ENCODE measurements at places on chromosomes 2 and 18.

- no peak for DNase-seq
Measured at GRCh38 chr2:188765522-188766470, 208.4 kb upstream of the COL3A1 start.

DNA sequence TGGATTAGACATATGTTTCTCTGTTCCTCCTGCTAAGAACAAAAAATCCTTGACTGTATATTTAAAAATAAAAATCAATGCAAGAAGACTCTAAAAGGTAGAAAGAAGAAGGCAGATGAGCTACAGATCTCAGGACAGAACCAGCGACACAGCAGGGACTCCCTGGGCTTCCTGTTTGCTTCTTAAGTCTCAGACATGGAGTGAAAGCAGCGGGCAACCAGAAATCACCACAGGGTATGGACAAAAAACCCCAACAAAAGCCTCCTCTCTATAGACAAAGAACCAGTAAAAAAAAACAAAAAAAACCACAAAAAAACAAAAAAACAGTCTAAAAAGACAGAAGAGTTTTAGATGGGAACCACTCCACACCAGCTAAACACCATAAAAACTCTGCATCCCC, 971.0 kb upstream of the GYPC start:
- no peak for DNase-seq

- DNase-seq, result no peak
Measured at GRCh38 chr2:3487432-3487831, 31.9 kb downstream of the ADI1 start.

- DNase-seq, result no peak
Measured at GRCh38 chr2:218405746-218406208, 6.1 kb downstream of the CTDSP1 start.

DNA sequence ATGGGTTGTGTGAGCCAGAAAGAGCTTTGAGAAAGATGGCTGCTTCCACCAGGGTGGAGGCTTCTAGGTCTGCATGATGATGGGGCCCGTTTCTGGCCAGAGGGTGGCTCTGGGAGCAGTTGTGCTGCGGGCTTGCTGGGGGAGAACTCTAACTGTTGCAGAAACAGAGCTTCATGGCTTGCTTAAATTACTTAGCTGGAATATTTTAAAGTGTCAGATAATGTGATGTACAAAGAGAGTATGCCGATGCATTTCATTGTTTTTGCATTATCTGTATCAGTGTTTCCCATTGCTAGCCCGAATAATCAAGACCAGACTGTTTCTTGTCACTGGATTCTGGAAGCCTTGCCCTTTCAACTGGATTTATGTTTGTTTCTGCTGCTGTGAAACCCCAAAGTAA, 6.3 kb upstream of the DRC1 start:
- DNase-seq, result no peak

DNA sequence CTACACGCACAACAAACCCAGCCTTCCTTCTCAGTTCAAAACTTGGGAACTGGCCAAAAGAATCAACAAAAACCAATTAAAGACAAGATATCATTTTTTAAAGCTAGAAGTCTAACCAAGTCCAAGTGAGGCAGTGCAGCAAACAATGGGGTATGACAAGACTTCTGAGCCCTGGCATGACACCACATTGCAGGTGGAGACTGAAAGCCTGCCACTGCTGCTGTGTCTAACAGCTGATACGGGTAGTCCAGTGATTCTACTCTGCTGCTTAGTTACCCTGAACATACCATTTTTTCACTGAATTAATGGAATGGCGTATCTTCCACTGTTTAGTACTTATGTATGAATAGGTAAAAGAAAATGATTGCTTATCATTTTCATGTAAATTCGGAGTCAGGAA, 47.4 kb upstream of the KIDINS220 start:
- DNase-seq, result no peak

DNA sequence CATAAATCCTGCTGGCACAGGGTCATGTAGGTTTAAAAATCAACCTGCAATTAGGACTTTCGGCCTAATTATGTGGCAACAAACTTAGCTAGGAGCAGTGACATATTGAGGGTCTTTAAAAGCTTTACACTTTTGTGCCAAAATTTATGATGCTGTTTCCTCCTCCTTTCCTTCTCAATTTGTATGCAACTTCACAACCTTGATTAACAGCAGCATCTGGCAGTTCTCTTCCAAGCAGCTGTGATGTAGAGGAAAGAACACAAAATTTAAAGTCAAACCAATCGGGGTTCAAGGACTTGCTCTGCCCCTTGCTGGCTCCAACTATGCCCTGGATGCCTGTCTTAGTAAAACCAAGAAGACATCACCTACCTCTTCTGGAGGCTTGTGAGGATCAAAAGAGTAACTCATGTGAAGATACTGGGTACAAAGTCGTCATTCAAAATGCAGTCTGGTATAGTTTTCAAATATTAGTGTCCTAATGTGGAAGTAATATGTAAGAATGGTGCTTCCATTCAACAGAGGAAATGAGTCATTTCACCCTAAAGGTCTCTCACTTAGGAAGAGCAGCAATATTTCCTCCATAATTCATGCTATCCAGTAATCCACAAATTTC, 94.7 kb downstream of the ANKRD44 start:
- DNase-seq, result no peak

DNA sequence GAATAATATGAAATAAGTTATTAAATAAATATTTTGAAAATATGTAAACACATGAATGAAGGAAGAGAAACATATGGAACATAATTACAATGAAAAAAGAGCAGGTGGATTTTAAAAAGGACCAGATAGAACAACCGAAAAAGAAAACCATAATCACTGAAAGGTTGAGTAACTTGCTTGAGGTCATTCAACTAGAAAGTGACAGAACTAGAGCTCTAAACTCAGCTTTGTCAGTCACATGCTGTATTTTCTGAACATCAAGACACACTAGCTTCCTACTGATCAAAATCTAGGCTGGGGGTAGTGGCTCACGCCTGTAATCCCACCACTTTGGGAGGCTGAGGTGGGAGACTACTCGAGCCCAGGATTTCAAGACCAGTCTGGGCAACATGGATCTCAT, 30.0 kb upstream of the ITGAV start:
- DNase-seq, result no peak

DNA sequence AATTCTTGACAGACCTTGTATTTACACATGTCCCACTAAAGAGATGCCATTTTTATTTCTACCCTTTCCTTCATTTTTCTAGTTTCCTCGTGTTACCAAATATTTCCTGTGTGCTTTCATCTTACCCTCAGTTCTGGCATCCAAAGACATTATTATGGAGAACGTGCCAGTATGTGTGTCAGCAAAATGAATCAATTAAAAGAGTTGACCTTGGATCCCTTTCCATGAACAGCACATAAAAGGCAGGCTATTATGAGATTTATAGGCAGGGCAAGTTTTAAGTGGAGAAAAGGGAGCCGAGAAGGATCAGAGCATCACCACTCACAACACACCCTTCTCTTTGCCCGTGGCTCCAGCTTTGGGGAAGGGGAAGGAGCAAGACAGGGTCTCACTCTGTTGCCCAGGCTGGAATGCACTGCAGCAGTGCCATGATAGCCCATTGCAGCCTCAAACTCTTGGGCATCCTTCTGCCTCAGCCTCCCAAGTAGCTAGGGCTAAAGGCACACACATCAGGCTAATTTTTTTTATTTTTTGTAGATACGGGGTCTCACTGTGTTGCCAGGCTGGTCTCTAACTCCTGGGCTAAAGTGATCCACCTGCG, 149.9 kb downstream of the GFPT1 start:
- DNase-seq, result no peak

GRCh38 chr2:3827673-3828575, 124.5 kb downstream of the DCDC2C start:
- DNase-seq, result peak; percentile 9

- DNase-seq, result no peak
Measured at GRCh38 chr18:24041691-24042090, 27.1 kb downstream of the TTC39C start.

- no peak for DNase-seq
Measured at GRCh38 chr2:11831415-11831814, 85.0 kb downstream of the LPIN1 start.

GRCh38 chr2:79723830-79724229, 211.0 kb downstream of the CTNNA2 start:
- DNase-seq, result peak; percentile 42

DNA sequence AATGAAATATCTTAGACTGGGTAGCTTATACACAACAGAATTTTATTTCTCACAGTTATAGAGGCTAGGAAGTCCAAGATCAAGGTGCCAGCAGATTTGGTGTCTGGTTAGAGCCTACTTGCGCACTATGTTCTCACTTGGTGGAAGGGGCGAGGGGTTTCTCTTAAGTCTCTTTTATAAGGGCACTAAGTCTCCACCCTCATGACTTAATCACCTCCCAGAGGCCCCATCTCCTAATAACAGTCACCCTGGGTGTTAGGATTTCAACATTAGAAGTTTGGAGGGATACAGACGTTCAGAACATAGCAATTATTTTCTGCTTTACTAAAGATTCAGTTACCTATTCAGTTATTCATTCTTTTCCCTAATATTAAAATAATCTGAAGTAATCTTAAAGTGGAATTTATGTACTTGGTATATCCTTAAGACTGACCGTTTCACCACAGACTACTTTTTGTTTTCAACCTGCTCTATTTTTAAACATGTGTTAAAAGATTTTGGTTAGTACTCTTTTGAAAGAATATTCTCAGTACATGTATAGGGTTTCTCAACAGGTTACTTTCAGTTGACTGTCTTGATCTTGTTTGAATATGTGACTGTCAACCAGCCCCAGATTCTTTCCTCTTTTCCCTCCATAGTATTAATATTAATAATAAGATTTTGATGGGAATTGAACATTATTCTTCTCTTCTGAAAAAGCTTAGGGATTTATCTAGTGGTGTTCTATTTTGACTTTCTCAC, 130.0 kb downstream of the TAF4B start:
- no peak for DNase-seq

DNA sequence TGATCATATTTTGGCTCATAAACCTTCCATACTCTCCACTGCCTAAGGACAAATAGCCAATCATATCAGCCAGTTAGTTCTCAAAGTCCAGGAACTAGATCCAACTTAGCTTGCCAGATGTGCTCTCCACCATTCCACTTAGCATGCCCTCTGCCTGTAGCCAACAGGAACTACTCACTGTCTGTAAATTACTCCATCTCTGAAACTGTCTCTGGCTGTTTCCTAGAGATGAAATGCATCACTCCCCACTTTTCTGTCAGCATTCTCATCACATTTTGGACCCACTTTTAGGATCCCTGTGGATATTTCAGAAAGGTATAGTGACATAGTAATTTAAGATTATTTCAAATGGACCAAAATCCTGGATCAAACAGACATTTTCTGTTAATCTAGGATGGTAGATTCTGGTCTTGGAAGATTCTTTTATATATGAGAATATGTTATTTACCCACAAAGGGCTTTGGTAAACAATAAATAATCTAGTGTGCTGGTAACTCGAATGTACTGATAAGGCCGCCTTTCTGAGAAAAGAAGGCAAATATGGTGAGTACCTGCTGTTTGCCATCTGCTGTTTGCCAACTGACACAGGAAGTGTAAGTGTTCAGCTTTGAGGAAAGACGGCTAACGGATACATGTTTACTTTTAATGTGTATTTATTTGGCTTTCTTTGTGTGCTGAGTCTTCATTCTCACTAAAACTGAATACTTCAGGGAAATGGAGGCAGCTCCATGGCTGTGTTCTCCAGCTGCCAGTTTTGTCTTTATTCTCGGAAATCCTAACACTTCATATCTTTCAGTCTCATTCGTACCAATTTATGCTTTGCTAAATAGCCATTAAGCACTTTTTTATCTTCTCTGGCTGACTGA, 79.5 kb downstream of the EVA1A start:
- no peak for DNase-seq

DNA sequence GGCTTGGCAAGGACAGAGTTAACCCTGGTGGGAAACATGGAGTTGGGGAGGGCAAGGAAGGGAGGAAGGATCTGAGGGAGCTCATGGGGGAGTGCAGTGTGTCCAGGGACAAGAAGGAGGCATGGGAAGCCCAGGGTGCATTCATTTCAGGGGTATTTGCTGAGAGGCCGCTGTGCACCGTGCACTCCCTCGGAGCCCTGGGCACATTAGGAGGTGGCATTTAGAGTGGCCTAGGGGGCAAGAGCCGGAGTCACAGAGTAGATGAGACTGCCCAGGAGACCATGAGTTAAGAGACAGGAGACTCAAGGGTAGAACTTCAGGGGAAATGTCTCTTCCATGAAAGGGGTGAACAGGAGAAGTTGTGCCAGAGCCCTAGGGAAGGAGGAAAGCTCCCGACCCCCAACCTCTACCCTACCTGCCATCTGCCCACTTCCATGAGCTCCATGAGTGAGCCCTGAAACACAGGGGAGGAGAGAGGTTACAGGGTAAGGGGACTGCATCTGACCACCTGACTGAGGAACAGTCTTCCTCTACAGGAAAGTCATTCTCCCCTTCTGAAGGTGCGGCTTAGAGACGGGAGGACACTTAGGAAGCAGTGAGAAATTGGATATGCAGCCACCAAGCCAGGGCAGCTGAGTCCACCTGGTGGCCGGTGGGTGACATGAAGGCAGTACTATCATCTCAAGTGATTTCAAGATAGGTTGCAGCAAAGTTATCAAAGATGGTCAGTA, 58.5 kb upstream of the COPS8 start:
- DNase-seq, result peak; percentile 69

GRCh38 chr2:118633371-118634018, 214.0 kb downstream of the EN1 start:
- DNase-seq, result no peak

DNA sequence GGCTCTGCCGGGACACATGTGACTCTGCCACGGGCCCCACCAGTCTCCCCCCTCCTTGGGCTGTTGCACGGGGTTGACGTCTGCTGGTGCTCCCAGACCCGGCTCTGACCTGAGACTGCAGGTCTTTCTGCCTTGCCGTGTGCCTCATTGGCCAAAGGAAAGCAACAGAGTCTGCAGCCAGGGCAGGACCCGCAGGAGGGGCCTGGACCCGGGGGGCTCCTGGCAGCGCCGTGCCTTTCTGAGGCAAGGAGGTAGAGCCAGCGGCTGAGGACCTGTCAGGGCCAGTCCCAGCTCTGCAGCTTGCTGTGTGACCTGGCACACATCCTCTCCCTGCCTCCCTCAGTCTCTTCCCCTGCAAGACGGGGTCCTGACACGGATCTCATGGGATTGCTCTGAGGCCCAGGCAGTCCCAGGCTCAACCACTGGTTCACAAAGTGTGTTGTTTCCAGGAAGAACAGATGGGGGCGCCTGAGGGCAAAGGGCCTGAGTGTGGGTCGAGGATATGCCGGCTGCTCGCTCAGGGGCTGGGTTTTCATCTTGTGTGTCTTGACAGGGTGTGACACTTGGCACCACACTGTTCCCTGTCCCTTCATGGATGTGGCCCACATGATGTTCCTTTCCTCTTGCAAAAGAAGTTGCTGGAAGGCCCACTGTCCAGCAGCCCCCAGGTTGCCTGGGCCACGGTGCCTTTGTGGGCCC, 9.0 kb downstream of the CAPN10 start:
- DNase-seq, result no peak

- no peak for DNase-seq
Measured at GRCh38 chr2:6973895-6974545, 56.8 kb downstream of the RNF144A start.
